ENCODE measurements at places on chromosomes 12 and 14. TPM values are rescaled to one million over a fixed set of nuclear protein-coding genes. Genes with fewer than 3 reads are reported as not detected.

The SIX6 gene
- total RNA-seq: not detected

DNA sequence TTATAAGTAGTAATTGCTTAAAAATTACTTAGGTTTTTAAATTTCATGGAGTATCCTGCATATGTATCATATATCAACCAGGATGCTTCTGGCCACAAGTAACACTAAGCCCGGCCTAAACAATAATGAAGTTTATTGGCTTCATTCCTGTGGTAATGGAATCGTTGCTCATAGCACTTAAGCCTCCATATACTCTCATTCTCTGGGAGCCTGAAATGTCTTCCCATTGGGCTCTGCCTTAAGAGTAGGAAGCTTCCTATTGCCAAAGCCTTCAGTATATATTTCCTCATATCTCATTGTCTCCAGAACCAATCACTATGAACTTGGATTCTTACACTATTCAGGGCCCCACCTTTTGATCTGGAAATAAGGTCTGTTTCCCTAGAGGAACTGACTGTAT is 83.8 kb upstream of the DNM1L start:
- DNase-seq: no peak

The ACVRL1 gene
- 8.4 TPM for total RNA-seq

The PACS2 gene
- 98.5 TPM for total RNA-seq

GRCh38 chr12:69701826-69702225 is 2.7 kb upstream of the BEST3 start:
- DNase-seq: no peak

DNA sequence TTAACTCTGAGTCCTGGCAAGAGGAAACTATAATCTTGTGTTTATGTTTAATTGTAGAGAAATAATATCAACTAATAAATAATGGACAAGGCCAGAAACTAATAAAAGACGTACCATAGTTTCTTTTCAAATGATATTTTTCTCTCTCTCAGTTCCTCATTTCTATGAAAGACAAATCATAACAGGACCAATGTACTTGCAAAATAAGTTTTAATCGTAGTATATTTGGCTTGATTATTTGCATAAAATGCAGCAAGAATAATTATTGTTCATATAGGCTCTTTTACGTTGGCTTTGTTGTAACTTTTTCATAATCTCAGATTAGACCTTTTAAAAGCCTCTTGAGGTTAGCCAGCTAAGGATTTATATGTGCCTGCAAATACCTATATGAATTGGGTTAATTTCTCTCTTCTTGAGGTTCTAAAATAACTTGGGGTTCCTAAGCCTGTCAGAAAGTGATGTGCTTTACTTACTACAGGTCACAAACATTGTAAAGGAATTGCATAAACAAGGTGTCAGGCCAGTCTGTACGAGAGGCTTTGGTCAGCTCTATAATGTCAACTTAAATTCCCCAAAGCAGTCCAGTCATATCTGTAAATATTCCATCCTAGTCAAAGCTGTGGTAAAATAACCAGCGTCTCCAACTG is 152.8 kb upstream of the PTPRQ start:
- DNase-seq: no peak

The NOVA1 gene
- total RNA-seq: 166 TPM

GRCh38 chr12:66288121-66288520 is 14.2 kb upstream of the HELB start:
- no peak for DNase-seq

The EXOC3L4 gene
- total RNA-seq: not detected

GRCh38 chr12:127334912-127335644 is 931.9 kb upstream of the TMEM132C start:
- DNase-seq: peak; percentile 33

DNA sequence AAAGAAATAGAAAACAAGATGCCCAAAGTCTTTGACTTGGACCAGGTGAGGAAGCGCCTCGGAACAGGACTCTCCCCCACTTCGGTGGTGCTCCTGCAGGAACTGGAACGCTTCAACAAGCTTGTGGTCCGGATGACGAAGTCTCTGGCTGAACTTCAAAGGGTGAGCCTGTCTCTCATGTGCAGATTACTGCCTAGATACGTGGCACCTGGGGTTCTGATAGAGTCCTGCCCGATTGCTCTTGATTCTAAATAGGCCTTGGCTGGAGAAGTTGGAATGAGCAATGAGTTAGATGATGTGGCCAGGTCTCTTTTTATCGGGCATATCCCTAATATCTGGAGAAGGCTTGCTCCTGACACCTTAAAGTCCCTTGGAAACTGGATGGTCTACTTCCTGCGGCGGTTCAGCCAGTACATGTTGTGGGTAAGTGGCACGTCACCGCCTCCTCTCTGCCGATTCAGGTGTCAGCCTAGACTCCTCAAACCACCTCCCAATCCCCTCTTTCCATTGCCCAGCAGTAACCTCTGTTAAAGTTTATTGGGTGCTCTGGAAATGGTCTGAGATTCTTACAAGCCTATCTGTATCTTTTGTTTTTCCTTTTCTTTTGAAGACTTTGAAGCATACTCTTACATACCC is 40.8 kb downstream of the CCDC92 start:
- DNase-seq: no peak

GRCh38 chr14:29475641-29476040 is 452.0 kb downstream of the PRKD1 start:
- DNase-seq: no peak

GRCh38 chr12:65720136-65721130 is 103.8 kb upstream of the HMGA2 start:
- DNase-seq: no peak

The KLHDC2 gene
- total RNA-seq: 116 TPM

- DNase-seq: no peak
Observed at GRCh38 chr12:55908726-55909512, 18.8 kb downstream of the PYM1 start.

The LGR5 gene
- 1.6 TPM for total RNA-seq

The GPRC5D gene
- total RNA-seq: not detected

The FLRT2 gene
- total RNA-seq: 60.2 TPM

- DNase-seq: no peak
Observed at GRCh38 chr14:22597771-22598098, 365 bp upstream of the ABHD4 start.

DNA sequence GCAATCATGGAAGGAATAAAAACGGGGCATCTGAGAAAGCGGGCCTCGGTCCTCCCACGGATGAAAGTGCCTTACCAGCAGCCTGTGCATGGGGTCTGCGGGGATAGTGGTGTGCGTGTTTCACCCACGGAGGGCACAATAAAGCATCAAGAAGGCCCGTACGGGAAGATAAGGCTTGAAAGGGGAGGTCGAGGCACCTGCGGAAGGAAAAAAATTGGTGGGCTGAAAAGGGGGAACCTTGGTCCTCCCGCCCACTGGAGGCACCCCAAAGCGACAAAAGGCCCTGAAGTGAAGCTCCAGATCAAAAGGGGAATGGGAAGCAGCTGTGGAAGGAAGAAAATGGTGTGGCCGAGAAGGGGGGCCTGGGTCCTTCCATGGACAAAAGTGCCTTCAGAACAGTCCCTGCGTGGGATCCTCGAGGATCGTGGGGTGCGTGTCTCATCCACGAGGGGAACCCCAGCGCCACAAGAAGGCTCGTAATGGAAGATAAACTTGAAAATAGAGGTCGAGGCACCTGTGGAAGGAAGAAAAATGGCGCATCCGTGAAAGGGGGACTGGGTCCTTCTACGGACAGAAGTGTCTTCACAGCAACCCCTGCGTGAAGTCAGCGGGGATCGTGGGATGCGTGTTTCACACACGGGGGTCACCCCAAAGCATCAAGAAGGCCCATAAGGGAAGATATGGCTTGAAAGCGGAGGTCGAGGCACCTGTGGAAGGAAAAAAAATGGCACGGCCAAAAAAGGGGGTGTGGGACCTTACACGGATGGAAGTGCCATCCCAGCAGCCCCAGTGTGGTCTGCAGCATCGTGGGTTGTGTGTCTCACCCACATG is 276.9 kb downstream of the ALG10 start:
- no peak for DNase-seq

The AQP2 gene
- not detected for total RNA-seq

The CBLN3 gene
- total RNA-seq: 0.59 TPM

The OR4E2 gene
- not detected for total RNA-seq

DNA sequence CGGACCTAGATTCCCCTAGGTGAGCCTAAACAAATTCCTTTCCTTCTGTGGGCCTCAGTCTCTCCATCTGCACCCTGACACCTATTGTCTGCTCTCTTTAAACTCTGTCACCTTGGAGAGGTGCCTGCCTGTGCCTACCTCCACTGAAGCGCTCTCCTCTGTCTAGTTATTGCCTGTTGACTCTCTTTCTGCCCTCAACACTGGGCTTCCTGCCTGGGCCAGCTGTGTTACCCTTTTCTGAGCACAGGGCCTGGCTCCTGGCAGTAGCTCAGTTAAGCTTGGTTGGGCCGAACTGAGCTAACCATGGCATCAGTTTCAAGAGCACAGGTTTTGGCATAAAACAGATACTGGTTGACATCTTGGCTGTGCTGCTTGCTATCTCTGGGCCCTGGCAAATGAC is 43.5 kb downstream of the PRMT8 start:
- DNase-seq: no peak

- no peak for DNase-seq
Observed at GRCh38 chr12:15995801-15996200, 84.7 kb downstream of the DERA start.

The PKP2 gene
- 24.0 TPM for total RNA-seq

DNA sequence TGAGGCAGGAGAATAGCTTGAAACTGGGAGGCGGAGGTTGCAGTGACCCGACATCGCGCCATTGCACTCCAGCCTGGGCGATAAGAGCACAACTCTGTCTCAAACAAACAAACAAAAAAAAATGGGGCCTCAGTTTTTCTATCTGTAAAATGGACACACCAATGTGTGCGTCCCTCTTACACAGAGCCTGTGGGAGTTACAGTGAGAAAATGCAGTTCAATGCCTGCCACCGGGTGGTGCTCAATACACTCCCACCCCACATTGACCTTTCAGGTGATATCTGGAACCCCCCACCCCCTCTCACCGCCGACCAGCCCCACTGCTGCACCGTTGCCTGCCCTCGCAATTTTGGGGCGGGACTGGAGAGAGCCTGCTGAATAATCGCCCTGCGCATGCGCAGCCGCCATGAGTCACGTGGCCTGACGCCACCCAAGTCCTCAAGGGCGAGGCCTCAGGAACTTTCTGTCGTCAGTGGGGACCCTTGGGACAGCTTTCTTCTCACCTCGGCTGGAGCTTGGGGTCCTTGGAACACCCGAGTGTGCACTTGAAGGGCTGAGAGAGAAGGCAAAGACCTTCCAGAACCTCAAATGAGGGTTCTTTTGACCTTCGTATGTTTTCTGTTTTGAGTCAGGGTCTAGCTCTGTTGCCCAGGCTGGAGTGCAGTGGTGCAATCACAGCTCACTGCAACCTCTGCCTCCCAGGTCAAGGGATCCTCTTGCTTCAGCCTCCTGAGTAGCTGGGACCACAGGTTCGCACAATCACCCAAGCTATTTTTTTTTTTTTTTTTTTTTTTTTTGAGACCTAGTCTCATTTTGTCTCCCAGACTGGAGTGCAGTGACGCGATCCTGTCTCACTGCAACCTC is 14.6 kb upstream of the CABP1 start:
- no peak for DNase-seq

DNA sequence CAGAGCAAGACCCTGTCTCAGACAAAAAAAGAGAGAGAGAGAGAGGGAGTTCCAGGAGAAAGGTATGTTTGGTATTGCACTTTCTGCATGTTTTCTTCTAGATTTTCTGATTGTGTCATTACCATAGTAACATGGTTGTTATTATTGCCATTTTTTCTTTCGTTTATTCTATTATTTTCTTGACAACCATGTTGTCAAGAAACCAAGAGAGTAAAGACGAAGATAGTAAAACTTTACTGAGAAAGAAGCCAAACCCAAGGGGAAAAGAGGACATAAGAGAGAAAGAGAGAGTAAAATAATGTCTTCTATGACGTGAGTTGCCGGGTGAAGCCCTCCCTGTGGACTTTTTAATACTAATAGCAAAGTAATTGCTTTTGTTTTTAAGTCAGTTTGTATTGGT is 1186.0 kb upstream of the SEL1L start:
- no peak for DNase-seq

DNA sequence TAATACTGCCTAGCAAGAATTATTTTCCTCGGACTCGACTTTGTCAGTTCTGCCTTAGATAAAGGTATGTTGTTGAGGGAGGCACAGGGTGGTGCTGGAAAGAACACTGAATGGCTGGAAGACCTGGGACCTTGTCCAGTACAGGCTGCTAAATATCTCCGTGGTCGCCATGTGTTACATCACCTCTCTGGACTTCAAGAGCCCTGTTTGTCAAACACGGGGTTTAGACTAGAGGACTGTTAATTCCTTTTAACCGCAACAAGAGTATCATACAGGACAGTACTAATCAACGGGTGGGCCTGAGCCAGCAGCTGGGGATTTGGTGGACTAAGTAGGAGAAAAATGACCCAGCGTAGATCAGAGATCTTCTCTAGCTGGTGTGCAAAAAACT is 476.3 kb downstream of the LRIG3 start:
- no peak for DNase-seq

DNA sequence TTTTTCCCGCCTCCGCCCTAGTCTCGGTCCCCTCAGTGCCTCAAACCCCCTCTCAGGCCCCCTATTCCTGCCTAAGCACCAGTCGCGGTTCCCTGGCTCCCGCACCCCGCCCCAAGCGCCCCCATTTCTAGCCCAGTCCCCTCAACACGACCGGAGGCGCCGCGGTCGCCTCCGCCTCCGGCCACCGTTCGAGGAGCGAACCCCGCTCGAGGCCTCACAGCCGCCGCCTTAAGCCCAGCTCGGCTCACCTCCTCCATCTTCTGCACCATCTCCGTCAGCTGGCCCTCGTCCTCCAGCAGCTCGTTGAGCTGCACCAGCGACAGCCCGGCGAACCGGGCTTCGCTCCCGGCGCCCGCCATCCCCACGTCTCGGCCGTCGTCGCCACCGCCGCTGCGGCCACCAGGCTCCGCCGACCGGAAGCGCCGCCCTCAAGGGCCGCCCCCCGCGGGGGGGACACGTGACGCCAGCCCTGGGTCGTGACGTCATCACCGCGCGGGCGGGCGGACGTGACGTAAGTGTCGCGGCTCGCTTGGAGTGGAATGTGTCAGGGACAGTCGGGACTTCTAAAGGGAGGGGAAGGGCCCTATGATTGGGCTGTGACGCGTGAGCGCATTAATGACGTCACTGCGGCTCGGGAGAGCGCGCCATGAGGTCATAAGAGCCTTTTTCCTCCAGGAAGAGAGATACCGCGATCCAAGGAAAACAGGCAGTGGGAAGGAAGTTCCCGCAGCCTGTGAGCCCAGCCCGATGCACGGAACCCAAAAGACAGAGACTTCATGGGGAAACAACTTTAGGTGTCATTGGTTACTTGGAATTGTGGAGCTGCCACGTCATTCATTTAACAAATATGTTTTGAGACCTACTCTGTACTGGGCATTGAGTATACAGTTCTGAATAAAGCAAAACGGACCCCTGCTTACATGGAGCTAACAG is at the start of gene VPS37B:
VPS37B (minus strand) TSS at position 421 of the 933 bp plus-strand sequence; CDS start at position 359, 62 bp downstream.
- peak; percentile 95 for DNase-seq

GRCh38 chr12:24078318-24078765 is 128.9 kb upstream of the SOX5 start:
- no peak for DNase-seq

Data from spinal cord (tissue), 10 donors.